ENCODE measurements at places on chromosomes 2 and 18. TPM values are rescaled to one million over a fixed set of nuclear protein-coding genes. Genes with fewer than 3 reads are reported as not detected.

The IL36G gene
- 0.32 TPM for total RNA-seq

The EPB41L3 gene
- 20.1 TPM for total RNA-seq

The TM4SF20 gene
- total RNA-seq, result not detected

The CAPN13 gene
- 2.4 TPM for total RNA-seq

The MFSD6 gene
- total RNA-seq, result 4.8 TPM

The ASB18 gene
- not detected for total RNA-seq

The IMP4 gene
- total RNA-seq, result 85.2 TPM

The TCF7L1 gene
- total RNA-seq, result 108 TPM

The C18orf54 gene
- total RNA-seq, result 38.2 TPM

The HSBP1L1 gene
- 1.6 TPM for total RNA-seq

The TGFA gene
- 3.0 TPM for total RNA-seq

The SCYGR3 gene
- total RNA-seq, result not detected

The SLC16A14 gene
- total RNA-seq, result 2.6 TPM

The NCKAP1 gene
- total RNA-seq, result 173 TPM

The SAG gene
- not detected for total RNA-seq

The CIB4 gene
- not detected for total RNA-seq

The GALR1 gene
- total RNA-seq, result 0.07 TPM

Measured in WTC11 (cell line).